ENCODE measurements at places on chromosomes 5 and 9. TPM values are rescaled to one million over a fixed set of nuclear protein-coding genes. Genes with fewer than 3 reads are reported as not detected.

The GRXCR2 gene
- total RNA-seq: not detected

The MELK gene
- total RNA-seq: 40.1 TPM

The PCDHGB3 gene
- 1.6 TPM for total RNA-seq

The SLC4A9 gene
- total RNA-seq: not detected

The GOLGA1 gene
- total RNA-seq: 7.6 TPM

The HOMER1 gene
- 36.0 TPM for total RNA-seq

The PCDHGA1 gene
- 0.72 TPM for total RNA-seq

The PTPN3 gene
- 2.2 TPM for total RNA-seq

The PCDHB3 gene
- total RNA-seq: 2.3 TPM

The MLANA gene
- not detected for total RNA-seq

The NRARP gene
- 22.8 TPM for total RNA-seq

The CD72 gene
- 3.3 TPM for total RNA-seq

The PGM5 gene
- total RNA-seq: not detected

The ECSCR gene
- total RNA-seq: 1.6 TPM

The ECM2 gene
- not detected for total RNA-seq

The ARID3C gene
- total RNA-seq: not detected

The ASPN gene
- total RNA-seq: not detected

The PCDHA1 gene
- 0.61 TPM for total RNA-seq

The GABRP gene
- 1.5 TPM for total RNA-seq

The DAB2 gene
- total RNA-seq: 2.3 TPM

The IL9 gene
- total RNA-seq: not detected

The PRLR gene
- 2.5 TPM for total RNA-seq

The NR6A1 gene
- total RNA-seq: 99.3 TPM

The FREM1 gene
- 0.44 TPM for total RNA-seq

The FST gene
- 111 TPM for total RNA-seq

The TLN1 gene
- total RNA-seq: 102 TPM

The JADE2 gene
- total RNA-seq: 99.7 TPM

The MACIR gene
- 11.0 TPM for total RNA-seq

The KCNT1 gene
- total RNA-seq: 0.68 TPM

The GMCL2 gene
- not detected for total RNA-seq

The SV2C gene
- 0.02 TPM for total RNA-seq

The FYB1 gene
- not detected for total RNA-seq

The NTNG2 gene
- total RNA-seq: 0.52 TPM

The IFNE gene
- total RNA-seq: not detected

The WNK2 gene
- 69.4 TPM for total RNA-seq

The PLAA gene
- total RNA-seq: 64.3 TPM

The FAT2 gene
- total RNA-seq: 0.18 TPM

The CDH9 gene
- 0.79 TPM for total RNA-seq

The MAN2A1 gene
- total RNA-seq: 78.0 TPM

The GBGT1 gene
- total RNA-seq: 9.3 TPM

The STK32A gene
- total RNA-seq: 0.99 TPM

The SLC25A48 gene
- 0.66 TPM for total RNA-seq

The TMEM252 gene
- total RNA-seq: not detected
